Muscle of arm (tissue), 14 donors: ENCODE measurements at places on chromosomes 4 and X.

- no peak for DNase-seq
These were observed 55.1 kb upstream of the PGAM4 start for GRCh38 chrX:78024349-78025059.

- DNase-seq: no peak
These were observed 566.1 kb downstream of the KCTD8 start for GRCh38 chr4:43882470-43882869.

GRCh38 chr4:122914292-122914904 is 8.0 kb downstream of the NUDT6 start:
- DNase-seq: peak; percentile 25

DNA sequence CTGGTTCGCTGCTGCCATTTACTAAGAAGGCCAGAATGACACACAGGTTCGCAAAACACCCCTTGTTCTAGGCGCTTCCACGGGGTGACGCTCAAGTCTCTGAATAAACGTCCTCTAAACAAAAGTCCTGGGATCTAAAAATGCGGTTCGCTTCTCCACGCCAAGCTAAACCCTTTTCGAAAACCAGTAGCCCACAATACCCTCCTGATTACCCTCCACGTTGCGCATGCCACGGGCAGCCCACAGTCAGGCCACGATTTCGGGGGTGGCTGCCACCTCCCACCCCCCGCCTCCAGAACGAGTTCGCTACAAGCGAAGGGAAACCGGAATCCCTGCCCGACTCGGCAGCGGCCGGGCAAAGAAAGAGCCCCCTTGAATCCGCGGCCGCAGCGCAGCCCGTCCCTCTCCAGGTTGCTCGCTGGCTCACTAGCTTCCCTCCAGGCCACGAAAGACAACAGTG is 423 bp downstream of the RPL39 start:
- DNase-seq: peak; percentile 52

- DNase-seq: no peak
These were observed 45.6 kb downstream of the FHL1 start for GRCh38 chrX:136192839-136193414.
